ENCODE measurements at places on chromosomes 6 and 20.

DNA sequence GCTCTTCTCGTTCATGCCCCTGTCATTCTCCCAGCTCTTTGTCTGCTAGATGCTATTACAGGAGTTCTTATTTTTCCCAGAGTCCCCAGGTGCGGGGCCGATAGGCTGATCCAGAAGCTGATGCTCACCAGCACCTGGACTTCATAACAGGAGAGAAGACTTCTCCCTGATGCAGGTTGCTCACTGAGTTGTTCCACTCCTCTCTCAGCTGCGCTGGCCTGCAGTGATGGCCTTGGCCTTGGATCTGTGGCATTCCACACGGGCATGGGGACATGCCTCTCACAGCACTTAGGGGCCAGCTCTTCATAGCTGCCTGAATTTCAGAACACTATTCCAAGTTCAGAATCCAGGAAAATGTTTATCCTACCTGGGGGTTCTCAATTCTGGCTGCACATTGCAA is 7.1 kb upstream of the TXNDC5 start:
- no peak for DNase-seq

DNA sequence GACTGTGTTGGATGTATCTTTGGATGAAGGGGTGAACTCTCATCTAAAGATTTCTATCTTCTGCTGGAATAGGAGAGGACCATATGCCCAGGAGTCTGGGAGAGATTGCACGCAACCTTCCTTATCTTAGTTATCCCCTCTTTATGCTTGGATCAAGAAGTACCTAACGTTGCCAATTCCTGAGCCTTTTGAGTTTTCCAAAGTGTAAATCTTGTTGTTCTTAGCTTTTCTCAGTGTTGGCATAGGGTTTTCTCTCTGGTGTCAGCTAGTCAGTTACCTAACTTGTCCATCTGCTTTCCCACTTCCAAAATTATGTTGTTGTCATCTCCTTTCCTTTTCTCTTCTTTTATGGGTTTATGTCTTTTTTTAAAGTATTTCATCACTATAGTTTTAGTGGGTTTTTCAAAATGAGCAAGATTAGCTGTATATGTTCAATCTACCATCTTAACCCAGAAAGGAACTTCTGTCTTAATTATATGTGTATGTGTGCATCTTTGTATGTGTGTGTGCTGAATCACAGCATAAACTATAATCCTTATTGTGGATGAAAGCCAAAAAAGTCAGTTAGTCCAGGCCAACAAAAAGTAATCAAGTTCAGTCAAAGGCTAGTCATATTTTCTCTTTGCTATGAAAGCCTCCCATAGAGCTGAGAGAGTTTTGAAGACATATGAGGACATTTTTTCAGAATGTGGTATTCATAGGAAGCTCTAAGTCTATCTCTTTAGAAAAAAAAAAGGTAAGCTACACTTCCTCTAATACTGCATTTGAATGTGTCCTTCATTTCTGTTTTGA is 72.1 kb downstream of the KHDC1L start:
- DNase-seq, result no peak

- no peak for DNase-seq
Measured at GRCh38 chr6:157163434-157164159, 159.7 kb downstream of the TMEM242 start.

DNA sequence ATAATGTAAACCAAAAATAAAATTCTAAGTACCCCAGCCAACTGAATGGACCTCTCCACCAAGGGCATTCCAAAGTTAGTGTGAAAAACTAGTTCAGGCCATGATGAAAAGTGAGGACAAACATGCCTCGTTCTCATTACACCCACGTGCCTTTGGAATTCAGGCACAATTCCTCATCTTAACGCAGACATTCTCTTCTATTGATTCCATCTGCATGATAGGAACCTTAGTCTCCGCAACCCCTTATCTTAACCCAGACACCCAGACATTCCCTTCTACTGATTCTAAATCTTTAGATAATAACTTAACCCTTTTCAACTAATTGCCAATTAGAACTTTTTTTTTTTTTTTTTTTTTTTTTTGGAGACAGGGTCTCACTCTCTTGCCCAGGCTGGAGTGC is 7.6 kb upstream of the SERPINB6 start:
- no peak for DNase-seq

DNA sequence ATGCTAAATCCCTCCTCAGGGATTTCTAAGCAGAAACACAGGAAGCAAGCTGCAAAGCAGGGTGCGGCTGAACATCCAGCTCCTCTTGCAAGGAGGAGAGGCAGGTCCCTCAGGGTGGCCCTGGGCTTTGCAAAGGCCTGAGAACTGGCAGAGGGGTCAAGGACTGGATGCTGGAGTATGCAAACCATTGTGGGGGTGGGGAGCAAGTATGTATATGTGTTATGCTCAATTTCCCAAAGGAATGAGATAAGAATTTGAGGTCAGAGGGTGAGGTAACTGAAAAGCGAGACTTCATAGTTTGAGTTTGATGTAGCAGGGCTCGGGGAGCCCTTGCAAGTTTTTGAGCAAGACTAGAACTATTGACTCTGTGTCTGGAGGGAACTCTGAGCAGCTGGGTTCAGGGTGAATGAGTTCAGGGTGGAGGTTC is 11.2 kb downstream of the SLC22A2 start:
- DNase-seq, result no peak

DNA sequence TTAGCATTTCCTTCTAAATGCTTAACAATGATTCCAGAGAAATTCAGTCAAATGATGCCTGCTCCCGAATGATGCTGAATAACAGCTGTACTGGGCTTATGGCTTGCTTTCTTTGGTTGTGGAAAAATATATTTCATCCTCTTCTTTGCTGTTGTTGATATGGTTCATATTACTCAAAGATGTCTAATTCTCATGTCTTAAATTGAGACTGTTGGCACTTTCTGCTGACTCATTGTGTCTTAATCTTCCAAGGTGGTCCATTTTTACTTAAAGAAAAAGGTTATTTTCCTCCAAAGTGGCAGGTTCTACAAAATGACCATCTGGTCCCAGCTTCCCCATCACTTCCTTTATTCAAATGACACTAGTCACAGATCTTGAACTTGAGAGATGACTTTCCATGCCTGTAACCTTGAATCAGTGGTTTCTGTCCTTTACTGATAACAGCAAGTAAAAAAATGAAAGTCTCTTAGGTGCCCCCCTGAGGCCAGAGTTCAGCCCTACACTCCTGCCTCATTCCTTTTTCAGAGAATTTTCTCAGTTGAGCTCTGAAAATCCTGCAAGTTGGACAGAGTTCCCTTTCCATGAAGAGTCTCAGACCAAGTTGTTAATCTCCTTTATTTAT is 6.9 kb downstream of the SNAP25 start:
- no peak for DNase-seq

All from Right ventricle myocardium inferior (tissue), 1 donor.